ENCODE measurements at places on chromosomes 11 and 22. TPM values are rescaled to one million over a fixed set of nuclear protein-coding genes. Genes with fewer than 3 reads are reported as not detected.

CENPM gene
- 0.24 TPM for total RNA-seq

DNA sequence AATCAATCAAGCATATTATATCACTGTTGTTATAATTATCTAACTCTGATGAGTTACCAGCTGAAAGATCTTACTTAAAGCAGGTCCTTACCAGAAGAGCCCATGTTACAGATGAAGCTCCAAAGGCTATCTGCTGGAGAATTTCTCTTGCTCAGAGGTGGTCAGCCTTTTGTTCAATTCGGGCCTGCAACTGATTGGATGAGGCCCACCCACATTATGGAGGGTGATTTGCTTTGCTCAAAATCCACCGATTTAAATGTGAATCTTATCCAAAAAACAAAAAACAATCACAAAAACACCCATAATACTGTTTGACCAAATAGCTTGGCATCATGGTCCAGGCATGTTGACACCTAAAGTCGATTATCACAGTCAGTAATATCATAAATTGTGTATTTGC is 348.6 kb upstream of the ANO3 start:
- no peak for DNase-seq

OR5D18 gene
- total RNA-seq = not detected

SNX15 gene
- 17.0 TPM for total RNA-seq

- no peak for DNase-seq
Observed at GRCh38 chr11:88104408-88104807, 70.8 kb downstream of the RAB38 start.

DNA sequence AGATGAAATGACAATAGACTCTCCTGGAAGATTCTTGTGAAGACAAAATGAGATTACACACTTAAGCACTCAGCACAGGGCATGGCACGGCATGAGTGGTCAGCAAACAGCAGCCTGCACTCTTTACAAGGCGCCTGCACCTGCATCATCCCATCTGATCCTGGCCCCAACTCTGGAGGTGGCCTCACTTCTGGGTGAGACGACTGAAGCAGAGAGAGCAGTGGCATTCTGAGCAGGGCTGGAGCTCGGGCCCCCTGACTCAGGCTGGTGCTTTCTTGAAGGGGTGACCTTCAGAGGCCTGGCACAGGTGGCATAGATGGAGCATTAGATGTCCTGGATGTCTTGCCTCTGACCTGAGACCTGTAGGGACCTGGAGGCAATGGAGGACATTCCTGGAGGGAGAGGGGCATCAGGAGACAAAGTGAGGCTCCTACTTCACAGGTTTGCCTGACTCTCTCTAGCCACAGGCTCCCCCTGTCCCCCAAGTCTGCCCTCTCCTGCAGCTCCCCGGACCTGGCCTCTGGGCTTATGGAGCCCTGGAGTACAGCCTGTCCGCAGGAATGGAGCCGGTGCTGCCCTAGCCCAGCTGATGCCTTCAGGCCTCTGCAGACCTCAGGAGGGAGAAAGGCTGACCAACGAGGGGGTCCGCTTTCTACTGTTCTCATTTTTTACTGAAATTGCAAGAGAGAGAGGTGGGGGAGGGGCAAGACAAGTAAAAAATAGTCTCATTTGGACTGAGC is 65.5 kb upstream of the THY1 start:
- peak; percentile 54 for DNase-seq
